RCC 7860 (cell line): ENCODE measurements at places on chromosomes 13 and 19.

GRCh38 chr13:44930963-44931623 lies 58.2 kb downstream of the NUFIP1 start:
- DNase-seq = peak; percentile 16

- no peak for DNase-seq
Observed at GRCh38 chr19:45395821-45396617, 8.8 kb downstream of the PPP1R13L start.

DNA sequence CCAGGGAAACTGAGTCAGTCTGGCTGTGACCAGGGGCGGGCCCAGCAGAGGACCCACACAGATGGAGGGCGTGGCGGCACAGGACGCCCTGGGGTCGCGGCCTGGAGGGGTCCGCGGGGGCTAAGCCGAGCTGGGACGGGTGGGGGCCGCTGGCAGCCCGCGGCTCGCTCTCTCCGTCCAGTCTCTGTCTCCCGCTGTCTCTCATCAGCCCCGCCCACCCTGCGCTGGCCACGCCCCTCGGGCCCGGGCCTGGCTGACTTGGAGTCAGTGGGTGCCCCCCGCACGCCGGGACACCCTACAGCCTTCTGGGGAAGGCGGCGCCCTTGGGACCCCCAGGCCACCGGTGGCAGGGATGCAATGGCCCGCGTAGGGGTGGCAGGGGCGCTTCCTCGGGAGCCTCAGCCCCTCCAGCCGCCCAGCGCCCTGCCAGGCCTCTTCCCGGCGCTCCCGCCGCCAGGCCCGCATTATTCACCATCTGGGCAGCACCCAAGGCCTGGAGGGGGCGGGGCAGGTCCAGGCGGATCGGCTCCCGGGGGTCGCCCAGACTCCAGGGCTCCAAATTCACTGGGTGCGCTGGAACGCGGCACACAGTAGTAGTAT lies at the start of gene TBXA2R:
Gene TBXA2R (minus strand): TSS at position 186 of the 600 bp plus-strand sequence. CDS start 6,241 bp downstream, outside the sequence.
- DNase-seq = no peak

- DNase-seq = no peak
Observed at GRCh38 chr13:76729691-76730090, 156.5 kb downstream of the KCTD12 start.

- no peak for DNase-seq
Observed at GRCh38 chr19:5571777-5572176, 4.0 kb upstream of the TINCR start.

DNA sequence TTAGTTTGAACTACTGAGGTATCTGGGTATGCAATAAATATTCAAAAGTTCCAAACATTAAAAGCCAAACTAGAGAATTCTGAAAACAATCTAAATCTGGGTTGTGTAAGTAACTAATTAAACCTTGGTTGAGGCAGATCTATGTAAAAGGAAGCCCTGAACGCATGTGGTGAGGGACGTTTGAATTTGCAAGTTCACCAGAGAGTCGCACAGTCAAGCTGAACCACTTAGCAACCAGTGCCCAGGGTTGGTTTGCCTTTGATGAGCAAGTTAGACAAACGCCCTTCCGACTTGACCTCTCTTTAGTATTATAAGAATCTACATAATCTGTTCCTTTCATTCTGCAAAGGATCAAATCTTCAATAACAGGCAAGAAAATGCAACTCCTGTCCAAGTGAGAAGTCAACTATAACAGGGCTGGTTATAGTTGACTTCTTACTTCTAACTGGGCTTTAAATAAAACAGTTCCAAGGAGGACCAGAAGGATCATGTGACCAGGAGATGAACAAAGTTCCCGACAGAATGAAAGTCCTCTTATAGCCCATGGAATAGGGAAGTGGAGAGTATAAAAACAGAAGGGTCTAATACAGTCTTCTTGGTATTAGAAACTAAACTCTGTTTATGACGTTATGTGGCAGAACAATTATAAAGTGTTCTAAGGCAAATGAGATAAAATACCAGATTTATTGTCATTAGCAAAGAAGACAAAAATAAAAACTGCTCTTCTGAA lies 40.6 kb downstream of the PHF11 start:
- no peak for DNase-seq

DNA sequence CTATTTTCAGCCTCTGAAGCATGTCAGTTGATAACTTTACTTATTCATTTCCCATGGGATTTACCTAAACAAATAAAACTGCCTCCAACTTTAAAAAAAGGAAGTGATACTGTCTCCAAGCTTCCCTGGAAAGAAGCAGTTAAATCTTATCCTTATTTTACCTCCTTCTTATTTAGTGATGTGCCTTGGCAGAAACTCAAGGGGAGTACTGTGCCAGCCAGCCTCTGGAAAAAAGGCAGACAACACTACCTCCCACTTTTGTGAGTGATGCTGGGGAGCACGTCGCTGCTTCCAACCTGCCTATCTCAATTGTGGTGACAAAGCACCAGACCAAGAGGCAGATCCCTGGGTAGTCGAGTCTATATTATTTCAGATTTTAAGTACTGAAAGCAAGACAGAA lies 765.6 kb downstream of the DIAPH3 start:
- DNase-seq = no peak

DNA sequence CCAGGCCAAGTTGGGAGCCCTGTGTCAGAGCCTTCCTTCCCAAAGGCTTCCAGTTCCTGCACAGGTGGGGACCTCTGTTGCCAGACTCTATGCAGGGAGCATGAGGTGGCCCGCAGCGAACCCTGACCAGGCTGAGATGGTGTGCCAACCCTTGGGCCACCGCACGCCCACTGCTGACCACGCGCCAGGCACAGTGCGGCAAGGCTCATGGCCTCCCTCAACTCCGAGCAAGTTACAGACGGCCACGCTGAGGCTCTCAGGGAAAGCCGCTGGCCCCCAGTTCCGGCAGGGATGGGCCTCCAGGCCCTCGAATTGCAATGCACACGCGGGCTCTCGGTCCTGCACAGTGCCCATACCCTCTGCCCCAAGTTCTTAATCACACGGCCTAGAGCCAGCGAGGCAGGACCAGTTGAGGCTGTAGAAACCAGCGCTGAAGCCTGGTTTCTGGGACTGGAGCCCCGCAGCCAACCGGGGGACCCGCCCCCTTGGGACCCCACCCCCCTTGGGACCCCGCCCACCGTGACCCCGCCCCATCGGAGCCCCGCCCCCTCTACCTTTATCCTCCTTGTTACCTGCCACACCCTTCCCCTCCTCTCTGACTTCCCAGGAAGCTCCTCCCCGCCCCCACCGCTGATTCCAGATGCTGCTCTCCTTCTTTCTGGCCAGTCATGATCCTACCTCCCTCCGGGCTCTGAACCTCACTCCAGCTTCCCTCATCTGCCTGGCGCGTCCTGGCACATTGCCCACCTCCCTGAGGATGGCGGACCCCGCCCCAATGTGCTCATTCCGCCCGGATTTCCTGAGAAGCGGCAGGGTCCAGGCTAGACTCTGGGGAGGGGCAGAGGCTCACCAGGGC lies 6.0 kb downstream of the PEX11G start:
- no peak for DNase-seq

GRCh38 chr13:112574834-112575613 lies 12.9 kb downstream of the TUBGCP3 start:
- DNase-seq = no peak

GRCh38 chr13:32951580-32951979 lies 64.6 kb upstream of the KL start:
- no peak for DNase-seq

GRCh38 chr19:49639401-49640112 lies 386 bp downstream of the RRAS start:
- no peak for DNase-seq

GRCh38 chr19:3880471-3881271 lies at the start of gene ATCAY:
Gene ATCAY, plus strand, starts transcription at chr19:3880685. Its CDS starts 5,083 bp downstream, at chr19:3885768.
- no peak for DNase-seq

- no peak for DNase-seq
Observed at GRCh38 chr13:48154671-48155070, 59.8 kb upstream of the MED4 start.

DNA sequence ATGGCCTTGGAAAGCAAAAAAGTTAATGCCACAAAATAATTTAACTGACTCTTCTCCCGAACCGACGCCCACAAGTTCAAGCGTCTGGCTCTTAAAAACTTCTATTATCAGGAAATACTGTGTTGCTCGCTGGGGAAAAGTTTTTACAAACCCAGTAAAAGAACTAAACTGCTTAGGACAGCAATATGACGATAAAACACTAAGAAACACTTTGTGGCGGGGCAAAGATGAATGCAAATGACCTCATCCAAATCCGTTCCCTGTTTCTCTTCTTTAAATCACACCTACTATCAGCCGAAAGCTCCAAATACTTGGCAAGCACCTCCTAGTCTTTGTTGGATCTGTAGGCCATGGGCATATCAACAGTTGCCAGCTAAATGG lies 4.9 kb downstream of the SIGLEC11 start:
- DNase-seq = no peak

- DNase-seq = no peak
Observed at GRCh38 chr13:112510002-112510780, 77.8 kb downstream of the TUBGCP3 start.

- DNase-seq = no peak
Observed at GRCh38 chr13:43981091-43981490, 101.4 kb downstream of the LACC1 start.

GRCh38 chr19:34692549-34692948 lies 15.1 kb downstream of the ZNF302 start:
- peak; percentile 23 for DNase-seq

- DNase-seq = no peak
Observed at GRCh38 chr19:5973376-5973775, 4.6 kb downstream of the RANBP3 start.

DNA sequence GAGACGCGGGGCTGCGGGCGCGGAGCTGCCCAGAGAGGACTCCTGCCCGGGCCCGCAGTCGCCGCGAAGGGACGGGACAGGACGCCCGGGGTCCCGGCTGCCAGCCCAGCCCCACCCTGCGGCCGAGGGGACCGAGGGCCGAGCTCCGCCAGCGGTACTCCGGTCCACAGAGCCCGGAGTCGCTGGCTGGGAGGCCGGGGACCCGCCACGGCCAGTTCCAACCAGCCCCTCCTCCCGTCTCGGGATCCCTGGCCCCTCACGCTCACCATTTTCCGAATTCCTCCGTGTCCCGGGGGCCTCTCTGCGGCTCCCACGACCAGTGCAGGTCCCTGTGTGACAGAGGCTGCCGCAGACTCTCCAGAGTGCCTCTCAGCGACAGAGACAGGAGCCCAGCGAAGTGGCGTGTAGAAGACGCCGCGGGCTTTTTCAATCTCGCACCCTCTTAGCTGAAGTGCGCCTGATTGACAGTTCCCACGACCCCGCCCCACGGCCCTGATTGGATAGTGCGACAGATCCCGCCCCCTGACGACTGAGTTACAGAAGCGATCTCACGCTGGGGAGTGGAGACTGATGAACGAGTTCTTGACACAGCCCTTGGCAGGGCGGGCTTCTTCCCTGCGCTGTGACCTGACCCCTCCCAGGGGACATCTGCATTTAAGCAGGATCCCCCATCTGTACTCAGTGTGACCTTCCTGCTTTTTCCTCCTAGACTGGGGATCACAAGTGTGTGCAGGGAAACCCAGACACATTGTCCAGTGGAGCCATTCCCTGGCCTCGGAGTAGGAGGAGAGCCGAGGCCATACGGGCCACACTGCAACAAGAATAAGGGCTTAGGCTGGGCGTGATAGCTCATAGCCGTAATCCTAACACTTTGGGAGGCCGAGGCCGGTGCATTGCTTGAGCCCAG lies 44.0 kb downstream of the ZNF823 start:
- peak; percentile 87 for DNase-seq

GRCh38 chr19:48683349-48683748 lies 10.5 kb upstream of the NTN5 start:
- DNase-seq = no peak

- DNase-seq = no peak
Observed at GRCh38 chr13:25588336-25589060, 216.7 kb downstream of the ATP8A2 start.

DNA sequence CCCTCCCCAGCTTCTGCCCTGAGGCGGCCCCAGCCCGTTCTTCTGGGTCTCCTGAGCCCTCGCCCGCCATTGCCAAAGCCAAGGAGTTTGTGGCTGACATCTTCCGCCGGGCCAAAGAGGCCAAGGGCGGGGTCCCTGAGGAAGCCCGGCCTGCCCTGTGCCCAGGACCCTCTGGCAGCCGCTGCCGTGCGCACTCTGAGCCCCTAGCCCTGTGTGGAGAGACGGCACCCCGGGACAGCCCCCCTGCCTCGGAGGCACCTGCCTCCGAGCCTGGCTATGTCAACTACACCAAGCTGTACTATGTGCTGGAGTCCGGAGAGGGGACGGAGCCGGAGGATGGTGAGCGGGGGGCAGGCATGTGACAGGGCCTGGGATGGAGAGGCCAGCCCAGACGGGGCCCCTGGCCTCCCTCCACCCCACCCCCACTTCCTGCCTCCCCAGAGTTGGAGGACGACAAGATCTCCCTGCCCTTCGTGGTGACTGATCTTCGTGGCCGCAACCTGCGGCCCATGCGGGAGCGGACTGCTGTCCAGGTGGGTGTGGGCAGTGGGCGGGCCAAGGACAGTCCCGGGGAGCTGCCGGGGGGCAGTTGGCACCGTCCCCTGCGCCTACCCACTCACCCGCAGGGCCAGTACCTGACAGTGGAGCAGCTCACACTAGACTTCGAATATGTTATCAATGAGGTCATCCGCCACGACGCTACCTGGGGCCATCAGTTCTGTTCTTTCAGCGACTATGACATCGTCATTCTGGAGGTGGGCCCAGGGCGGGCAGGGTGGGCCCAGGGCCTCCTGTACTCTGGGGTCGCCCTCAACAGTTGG lies 7.0 kb downstream of the DCAF15 start:
- no peak for DNase-seq
